ENCODE measurements at places on chromosomes 1 and 21.

- no peak for DNase-seq
Measured at GRCh38 chr1:243799908-243800307, 50.1 kb downstream of the AKT3 start.

DNA sequence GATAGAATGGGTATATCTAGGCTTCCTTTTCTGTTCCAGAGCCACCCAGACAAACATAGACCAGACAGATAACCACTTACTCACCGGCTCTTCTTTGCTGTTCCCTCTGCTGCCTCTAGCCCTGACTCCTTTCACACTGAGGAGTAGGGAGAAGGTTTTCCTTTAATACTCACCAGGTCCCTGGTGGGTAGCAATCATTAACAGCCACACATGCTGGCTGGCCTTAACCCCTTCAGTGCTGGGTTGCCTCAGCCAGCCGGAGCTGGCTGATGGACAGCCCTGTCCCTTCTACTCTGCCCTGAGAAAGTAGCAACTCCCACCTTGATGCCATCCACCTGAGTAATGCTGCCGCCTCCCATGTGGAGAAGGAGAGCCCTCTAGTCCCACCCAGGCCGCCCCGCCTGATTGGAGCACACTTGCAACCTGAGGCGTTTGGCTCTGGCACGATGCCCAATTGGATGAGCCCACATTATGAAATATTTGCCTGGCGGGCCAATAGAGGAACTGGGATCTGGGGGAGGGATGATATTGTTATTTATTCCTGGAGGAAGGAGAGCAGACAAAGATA is 71.6 kb downstream of the PLEKHA6 start:
- DNase-seq: peak; percentile 84

DNA sequence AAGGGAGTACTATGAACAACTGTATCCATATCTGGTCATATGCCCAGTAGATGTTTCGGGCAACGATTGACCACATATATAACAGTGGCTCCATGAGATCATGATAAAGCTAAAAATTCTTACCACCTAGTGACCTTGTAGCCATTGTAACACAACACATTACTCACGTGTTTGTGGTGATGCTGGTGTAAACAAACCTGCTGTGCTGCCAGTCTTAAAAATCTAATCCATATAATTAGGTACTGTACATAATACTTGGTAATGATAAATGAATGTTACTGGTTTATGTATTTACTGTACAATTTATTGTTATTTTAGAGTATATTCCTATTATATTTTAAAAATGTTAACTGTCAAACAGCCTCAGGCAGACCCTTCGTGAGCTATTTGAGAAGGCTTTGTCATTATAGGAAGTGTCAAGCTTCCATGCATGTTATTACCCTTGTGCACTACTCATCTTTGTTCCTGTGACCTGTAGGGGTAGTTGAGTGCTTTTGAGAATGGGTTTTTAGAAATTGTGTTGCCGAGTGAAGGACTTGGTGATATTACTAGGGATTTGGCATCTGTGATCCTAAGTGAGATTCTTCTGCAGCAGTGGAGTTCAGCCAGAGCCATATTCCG is 23.6 kb downstream of the DIP2A start:
- DNase-seq: no peak

GRCh38 chr21:18248171-18248570 is 3.5 kb downstream of the CHODL start:
- no peak for DNase-seq

DNA sequence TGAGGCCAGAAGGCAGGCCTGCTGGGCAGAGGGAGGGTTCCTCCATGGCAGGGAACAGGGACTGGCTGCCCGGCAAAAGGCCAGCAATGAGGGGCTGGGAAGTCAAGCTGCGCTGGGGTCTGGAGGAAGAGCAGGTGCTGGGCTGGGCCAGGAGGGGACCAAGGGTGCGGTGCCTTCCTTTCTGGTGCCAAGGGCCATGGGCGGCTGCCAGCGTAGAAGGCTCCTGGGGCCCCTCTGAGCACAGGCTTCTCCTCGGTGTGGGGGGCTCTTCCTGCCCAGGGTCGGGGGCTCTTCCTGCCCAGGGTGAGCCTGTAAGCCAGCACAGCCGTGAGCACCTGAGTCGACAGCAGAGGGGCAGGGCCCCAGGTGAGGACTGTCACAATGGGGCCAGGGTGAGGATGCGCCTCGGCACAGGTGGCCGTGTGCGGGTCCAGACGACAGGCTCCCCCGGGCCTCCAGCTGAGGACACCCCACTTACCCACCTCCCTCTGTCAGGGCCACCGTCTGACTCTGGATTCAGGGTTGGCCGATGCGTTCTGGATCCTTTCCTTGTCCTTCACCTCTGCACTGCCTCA is 10.7 kb upstream of the DNMT3L start:
- no peak for DNase-seq

- no peak for DNase-seq
Measured at GRCh38 chr1:214014730-214015129, 27.0 kb downstream of the PROX1 start.

- peak; percentile 39 for DNase-seq
Measured at GRCh38 chr1:109776911-109777310, 13.2 kb upstream of the EPS8L3 start.

GRCh38 chr1:42848823-42849537 is 2.6 kb downstream of the ZNF691 start:
- no peak for DNase-seq

GRCh38 chr1:180267761-180268555 is 37.9 kb downstream of the LHX4 start:
- no peak for DNase-seq

All from NCI-H446 treated with DMSO at 0.1 percent for 48 hours (cell line).